NCI-H524 treated with DMSO at 0.1 percent for 48 hours (cell line): ENCODE measurements at places on chromosomes 1 and 21.

GRCh38 chr1:246680190-246680589 is 44.0 kb upstream of the SCCPDH start:
- DNase-seq: no peak

DNA sequence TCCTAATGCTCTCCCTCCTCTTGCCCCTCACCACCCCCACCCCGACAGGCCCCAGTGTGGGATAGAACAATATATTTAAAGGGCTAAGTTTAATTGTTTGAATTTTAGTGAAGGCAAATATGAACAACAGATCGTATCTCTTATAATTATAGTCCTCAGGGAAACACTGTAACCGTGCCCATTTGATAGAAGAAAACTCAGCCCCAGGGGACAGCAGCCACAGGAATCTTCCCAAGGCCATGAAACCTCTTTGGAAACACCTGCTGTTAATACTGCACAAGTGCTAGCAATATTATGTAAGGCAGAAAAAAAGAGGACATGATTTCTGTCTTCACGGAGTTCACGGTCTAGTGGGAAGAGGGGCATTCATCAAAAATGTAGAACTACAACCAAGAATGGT is 142.2 kb downstream of the URB2 start:
- DNase-seq: no peak

- DNase-seq: no peak
These were observed 359.8 kb upstream of the KAZN start for GRCh38 chr1:14238472-14239307.

DNA sequence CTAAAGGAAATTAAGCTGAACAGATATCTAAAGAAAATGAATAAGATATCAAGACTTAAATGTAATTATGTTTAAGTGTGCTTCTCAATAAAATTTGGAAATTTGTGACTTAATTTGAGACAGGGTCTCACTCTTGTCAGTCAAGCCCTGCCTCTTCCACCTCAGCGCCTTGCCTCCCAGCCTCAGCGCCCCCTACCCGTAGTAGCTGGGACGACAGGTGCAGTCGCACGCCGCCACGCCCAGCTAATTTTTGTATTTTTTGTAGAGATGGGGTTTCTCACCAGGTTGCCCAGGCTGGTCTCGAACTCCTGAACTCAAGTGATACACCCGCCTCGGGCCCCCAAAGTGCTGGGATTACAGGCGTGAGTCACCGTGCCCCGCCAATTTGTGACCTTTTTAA is 117.0 kb downstream of the CLEC20A start:
- DNase-seq: no peak

GRCh38 chr21:46474382-46474781 is 15.7 kb downstream of the DIP2A start:
- no peak for DNase-seq

DNA sequence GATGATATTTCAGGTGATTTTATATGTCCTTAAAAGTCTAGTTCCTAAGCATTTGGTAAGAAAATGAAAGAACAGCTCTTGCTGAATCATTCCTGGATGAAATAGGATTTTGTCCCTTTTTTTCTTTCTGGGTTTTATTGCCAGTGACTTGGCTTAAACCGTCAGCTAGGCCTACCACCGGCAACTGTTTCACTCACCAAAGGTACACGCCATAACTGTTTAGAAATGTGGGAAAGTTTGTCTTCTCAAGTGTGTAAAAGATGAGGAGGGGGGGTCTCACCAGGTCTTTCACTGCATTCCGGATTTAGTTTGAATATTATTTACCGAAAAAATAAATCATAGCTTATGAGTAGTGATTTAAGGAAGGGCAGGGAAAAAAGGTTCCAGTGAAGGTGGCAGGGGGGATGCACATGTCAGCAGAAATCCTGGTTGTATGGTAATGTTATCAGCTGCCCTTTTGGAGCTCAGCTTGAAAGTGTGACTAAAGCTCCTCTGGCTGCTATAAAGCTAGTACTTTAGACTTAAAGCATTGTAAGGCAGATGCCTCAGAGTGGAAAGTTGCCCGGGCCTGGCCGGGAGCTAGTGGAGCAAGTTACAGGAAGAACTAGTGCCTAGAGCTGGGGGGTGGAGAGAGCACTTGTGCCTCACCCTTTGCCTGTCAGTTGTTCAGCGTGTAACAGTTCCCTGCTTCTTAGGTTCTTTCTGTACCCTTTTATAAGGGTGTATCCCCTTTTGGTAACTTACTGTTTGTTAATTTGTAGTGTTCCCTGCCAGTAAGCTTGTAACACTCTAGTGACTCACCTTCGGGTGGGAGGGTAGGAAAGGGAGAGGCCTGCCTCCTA is 3.1 kb downstream of the ATP1A1 start:
- no peak for DNase-seq

GRCh38 chr1:13627127-13627526 is 43.5 kb downstream of the PDPN start:
- no peak for DNase-seq

GRCh38 chr1:9909234-9910046 is 629 bp downstream of the CTNNBIP1 start:
- no peak for DNase-seq

DNA sequence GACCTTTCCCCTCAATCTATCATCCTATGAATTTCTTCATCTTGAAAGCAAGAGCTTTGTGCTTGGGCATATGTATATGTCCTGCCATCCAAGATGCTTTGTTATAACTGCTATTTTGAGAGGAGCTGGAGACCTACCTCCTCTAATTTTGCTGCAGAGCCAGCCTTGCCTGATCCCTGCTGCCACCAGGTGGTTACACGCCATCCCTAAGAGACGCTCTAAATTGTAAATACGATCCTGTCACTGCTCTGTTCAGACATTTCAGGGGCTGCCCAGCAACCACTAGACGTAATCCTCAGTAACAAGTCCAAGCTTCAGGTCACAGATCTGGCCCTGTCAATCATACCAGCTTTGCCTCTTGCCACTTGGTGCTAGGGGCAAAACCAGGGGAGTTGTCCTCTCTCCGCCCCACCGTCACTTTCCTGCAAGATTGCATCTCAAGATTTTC is 32.9 kb downstream of the GPA33 start:
- peak; percentile 79 for DNase-seq

DNA sequence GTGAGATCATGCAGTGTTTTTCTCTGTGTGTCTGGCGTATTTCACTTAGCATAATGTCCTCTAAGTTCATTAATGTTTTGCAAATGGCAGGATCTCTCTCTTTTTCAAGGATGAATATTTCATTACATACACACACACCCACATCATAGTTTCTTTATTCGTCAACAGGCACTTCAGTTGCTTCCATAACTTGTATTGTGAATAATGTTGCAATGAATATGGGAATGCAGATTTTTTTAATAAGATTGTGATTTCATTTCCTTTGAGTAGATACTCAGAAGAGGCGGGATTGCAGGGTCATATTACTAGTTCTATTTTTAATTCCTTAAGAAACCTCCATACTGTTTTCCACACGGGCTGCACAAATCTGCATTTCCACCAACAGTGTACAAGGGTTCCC is 134.0 kb downstream of the CLEC20A start:
- DNase-seq: no peak

GRCh38 chr1:202648605-202649226 is 61.5 kb downstream of the SYT2 start:
- DNase-seq: no peak

GRCh38 chr1:81374481-81374880 is 426.3 kb upstream of the ADGRL2 start:
- no peak for DNase-seq

GRCh38 chr21:35528116-35529042 is 479.3 kb upstream of the RUNX1 start:
- no peak for DNase-seq

GRCh38 chr1:1031659-1032235 is 11.8 kb downstream of the AGRN start:
- no peak for DNase-seq

DNA sequence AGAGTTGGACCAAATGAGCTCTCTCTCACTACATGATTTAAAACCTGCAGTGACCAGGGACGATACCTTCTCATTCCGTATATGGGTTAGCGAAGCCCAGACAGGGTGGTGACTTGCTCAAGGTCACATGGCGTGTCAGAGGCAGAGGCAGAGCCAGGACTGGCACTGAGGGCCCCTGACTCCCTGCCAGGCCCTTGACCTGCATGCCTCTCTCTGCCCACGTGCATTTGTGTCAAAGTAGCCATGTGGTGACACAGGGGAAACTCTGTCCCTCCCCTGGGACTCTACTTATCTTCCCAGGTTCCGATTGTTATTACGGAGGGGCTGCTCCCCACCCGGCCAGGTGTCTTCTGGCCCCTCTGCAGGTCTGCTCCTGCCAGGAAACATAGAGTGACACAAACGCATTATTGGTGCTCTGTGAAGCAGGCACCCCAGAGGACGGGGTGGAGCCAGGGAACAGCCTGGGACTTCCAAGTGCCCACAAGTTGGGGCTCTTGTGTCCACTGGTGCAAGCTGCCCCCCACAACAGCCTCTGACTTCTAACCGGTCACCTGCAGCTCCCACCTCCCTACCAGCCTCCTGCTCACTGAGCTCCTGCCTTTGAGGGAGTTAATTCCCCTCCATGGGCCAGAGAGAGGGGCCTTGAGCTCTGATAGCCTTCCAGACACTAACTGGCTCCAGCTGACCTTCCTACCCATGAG is 7.3 kb upstream of the TINAGL1 start:
- no peak for DNase-seq
